ENCODE measurements at places on chromosomes 16 and 17. TPM values are rescaled to one million over a fixed set of nuclear protein-coding genes. Genes with fewer than 3 reads are reported as not detected.

The FOXC2 gene
- not detected for polyA plus RNA-seq

The OR1D5 gene
- polyA plus RNA-seq, result not detected

DNA sequence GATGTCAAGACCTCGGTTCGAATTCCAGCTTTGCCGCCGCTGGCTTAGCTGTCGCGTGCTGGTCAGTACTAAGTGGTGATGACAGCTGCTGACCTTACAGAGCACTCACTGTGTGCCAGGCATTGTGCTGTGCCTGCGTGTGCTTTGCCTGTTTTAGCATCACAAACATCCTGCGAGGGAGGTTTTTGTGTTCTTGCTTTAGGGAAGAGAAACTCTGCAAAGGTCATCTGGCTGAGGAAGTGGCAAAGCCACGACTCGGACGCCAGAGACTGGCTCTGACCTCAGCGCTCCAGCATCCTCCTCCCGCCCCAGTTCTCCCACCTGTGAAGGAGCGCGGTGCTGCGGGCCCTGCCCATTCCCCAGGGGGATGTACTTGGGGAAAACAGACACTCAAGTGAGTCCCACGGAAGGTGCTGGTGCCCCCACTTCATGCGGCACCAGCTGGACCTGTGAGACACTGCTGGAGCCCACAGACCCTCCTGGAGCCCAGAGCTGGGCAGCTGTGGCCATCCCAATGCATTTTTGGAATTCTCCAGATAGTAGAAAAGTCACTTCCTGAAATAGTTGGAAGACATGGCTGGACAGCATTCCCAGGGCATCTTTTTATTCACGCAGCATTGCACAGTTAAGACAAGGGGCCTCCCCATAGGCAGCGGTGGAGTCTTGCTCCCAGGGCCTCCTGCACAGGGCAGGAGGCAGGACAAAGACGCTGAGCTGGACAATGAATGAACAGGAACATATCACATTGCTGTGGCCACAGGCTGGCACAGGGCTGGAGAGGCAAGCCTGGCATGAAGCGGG is 20.0 kb upstream of the HERPUD1 start:
- no peak overlapping the region for H3K4me3 ChIP-seq
- H3K27ac ChIP-seq, result peak overlapping the region; percentile 52

DNA sequence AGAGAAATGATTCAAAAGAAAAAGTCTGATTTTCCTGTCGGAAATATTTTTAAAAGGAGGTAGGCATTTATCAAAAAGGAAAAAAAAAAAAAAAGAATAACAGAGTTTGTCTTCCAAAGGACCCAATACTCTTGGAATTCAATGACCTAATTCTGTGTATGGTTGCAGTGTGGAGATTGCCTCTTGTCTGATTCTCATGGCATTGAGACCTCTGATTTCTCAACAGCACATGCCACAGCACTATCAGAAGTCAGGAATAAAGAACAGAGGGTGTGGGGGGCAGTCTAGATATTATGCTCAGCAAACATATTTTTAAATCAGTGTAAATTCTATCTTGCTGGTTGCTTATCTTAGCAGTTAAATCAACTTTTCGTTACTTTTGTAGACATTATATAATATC is 81.3 kb upstream of the SOX9 start:
- no peak overlapping the region for H3K4me3 ChIP-seq
- no peak overlapping the region for H3K27ac ChIP-seq
- H3K4me1 ChIP-seq, result no peaks in the 10 kb centered on the region

DNA sequence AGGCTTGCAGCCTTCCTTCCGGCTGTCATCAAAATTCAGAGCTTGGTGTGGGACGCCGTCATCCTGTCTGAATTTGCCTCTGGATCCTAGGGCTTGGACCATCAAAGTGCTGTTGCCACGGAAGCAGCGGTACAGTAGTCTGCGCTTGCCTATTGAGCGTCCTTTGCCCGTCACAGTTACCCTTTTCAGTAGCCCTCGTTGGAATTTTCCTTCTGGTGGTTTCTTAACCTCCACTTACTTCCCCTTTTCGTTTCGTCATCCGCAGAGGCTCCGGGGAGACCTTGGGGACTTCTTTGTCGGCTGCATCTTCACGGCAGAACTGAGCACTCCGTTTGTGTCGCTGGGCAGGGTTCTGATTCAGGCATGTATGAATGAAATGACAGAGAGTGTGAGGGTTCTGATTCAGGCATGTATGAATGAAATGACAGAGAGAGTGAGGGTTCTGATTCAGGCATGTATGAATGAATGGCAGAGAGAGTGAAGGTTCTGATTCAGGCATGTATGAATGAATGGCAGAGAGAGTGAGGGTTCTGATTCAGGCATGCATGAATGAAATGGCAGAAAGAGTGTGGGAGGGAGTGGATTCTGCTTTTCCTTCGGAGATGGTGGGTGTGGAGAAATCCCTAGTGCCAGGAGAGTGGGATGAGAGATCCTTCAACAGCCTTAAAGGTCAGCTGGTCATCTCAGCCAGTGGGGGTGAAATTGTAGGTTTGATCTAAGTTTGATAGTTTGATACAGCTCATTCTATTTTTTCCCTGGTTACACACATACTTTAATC is 8.0 kb downstream of the TLCD3A start:
- no peaks in the 10 kb centered on the region for H3K36me3 ChIP-seq
- H3K27me3 ChIP-seq, result no peaks in the 10 kb centered on the region
- peak overlapping the region; percentile 90 for H3K27ac ChIP-seq

DNA sequence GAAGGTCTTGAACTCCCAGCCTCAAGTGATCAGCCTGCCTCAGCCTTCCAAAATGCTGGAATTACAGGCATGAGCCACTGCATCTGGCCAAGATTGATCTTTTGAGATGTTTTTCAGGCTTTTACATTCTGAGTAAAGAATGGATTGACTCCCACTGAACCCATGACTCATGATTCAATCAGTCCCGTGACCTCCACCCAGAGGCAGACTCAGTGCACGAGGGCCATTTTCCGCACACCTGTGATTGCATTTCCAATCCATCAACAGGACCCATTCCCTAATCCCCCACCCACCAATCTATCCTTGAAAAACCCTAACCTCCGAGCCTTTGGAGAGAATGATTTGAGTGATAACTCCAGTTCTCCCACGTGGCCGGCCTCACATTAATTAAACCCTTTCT is 40.4 kb upstream of the PRKCB start:
- H3K4me3 ChIP-seq, result no peak overlapping the region
- no peaks in the 10 kb centered on the region for H3K4me1 ChIP-seq
- H3K27me3 ChIP-seq, result no peaks in the 10 kb centered on the region
- no peaks in the 10 kb centered on the region for H3K36me3 ChIP-seq
- no peak for DNase-seq

Data from naive thymus-derived CD8-positive, alpha-beta T cell (primary cell).